ENCODE measurements at places on chromosomes 12 and 14.
A peak's percentile ranks its signal among the peaks of the same experiment; 100 is the strongest.

- no peak for DNase-seq
These were observed 50.9 kb upstream of the PPFIA2 start for GRCh38 chr12:81809829-81810595.

GRCh38 chr12:2501464-2502191, 293.1 kb upstream of the FKBP4 start:
- no peak for DNase-seq

DNA sequence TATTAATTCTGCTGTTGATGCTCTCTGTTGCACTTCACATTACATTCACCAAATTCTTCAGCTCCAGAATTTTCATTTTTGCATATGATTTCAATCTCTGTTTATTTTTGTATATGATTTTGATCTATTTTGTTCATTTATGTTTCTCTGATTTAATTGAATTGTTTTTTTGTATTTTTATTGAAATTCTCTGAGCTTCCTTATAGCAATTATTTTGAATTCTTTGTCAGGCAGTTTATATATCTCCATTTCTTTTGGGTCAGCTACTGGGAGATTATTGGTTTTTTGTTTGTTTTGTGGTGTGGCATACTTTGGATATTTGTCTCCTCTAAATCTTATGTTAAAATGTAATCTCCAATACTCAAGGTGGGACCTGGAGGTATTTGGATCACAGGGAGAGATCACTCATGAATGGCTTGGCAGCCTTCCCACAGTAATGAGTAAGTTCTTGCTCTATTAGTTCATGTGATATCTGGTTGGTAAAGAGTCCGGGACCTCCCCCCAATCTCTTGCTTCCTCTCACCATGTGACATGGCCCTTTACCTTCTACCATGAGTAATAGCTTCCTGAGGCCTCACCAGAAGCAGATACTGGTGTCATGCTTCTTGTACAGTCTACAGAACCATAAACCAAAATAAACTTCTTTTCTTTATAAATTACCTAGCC, 8.7 kb upstream of the TCL1A start:
- DNase-seq = peak; percentile 84

DNA sequence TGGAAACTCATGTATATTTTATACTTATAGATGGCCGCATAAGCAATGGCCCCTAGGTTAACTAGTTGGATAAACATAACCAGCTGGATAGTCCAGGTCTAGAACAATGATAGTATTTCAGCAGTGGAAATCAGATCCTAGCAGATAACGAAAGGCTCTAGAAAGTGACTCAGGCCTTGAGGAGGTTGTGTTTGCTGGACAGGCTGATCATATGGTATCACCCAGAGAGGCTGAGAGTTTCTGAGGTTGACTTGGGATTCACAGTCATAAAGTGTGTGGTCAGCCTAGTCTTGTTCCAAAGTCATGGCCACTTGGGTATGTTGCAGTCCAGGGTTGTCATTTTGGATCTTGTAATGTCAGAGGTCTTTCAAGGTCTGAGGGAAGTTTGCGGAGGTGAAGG, 16.8 kb downstream of the FLVCR2 start:
- DNase-seq = no peak

GRCh38 chr12:26803552-26803951, 29.4 kb downstream of the ITPR2 start:
- peak; percentile 73 for DNase-seq

DNA sequence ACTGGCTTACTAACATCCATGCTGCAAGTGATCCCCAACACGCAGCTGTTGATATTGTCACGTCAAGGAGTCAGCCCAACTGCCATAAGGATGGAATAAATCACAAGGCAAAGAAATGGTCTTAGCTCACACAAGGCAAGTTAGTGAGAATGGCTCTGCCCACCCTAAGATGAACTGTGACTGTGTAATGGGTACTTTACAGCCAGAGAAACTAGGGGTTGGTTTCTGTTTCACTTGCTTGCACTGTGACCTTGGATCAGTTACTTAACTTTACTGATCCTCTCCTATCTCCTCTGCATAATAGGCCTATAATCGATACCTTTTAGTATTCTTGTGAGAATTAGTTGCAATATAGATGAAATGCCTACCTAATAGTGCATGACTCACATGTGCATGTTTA, 52.2 kb upstream of the ANO2 start:
- no peak for DNase-seq
